ENCODE measurements at places on chromosomes 7 and 10.

GRCh38 chr10:42953684-42954674, 122.9 kb upstream of the RET start:
- DNase-seq, result no peak

- DNase-seq, result no peak
Measured at GRCh38 chr7:99190359-99191009, 17.4 kb downstream of the KPNA7 start.

GRCh38 chr7:23590529-23590928, 6.7 kb upstream of the CCDC126 start:
- no peak for DNase-seq

- no peak for DNase-seq
Measured at GRCh38 chr7:921581-922333, 32.7 kb downstream of the ADAP1 start.

GRCh38 chr10:13335881-13336280, 12.2 kb downstream of the SEPHS1 start:
- no peak for DNase-seq

DNA sequence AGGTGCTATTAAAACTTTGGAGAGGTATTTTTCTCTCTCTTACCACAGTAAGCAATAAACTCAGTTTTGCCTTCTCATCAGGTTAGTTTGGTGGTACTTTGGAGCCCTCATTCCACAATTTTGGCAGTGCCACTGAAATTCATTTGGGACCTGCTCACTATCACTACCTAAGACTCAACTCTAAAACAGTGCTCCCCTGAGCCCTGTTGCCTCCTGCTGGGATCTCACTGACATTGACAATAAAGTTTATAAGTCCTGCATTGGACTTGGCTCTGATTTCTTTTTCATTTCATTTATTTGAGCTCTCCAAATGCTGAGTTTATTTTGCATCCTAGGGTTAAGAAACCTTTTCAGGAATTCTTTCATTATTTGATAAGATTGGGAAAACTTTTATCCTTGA, 130.8 kb upstream of the HPS1 start:
- no peak for DNase-seq

DNA sequence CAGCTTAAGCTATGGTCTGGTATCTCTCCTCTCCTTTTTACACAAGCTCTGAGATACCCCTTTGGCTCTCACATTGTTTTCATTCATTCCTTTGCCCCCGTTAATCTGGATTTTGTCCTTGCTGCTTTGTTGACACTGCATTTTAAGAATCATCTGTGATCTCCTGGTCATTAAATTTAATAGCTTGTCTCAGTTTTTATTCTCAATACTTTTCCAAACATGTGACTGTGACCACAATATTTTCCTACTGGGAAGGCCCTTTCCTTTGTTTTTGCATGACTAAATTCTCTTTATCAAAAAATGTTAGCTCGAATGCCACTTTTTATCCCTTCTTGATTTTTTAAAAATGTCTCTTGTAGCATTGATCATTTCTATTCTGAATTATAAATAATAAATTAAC, 171.2 kb downstream of the SUGCT start:
- no peak for DNase-seq

DNA sequence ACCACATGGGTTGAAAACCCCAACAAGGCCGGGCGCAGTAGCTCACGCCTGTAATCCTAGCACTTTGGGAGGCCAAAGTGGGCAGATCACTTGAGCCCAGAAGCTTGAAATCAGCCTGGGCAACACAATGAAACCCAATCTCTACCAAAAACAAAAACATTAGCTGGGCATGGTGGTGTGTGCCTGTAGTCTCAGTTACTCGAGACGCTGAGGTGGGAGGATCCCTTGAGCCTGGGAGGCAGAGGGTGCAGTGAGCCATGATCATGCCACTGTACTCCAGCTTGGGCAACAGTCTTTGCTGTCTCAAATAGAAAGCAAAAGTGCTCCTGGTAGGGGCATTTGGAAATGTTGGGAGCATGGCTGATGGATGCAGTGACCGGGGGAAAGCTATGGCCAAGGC, 209.6 kb upstream of the PLXNA4 start:
- no peak for DNase-seq

DNA sequence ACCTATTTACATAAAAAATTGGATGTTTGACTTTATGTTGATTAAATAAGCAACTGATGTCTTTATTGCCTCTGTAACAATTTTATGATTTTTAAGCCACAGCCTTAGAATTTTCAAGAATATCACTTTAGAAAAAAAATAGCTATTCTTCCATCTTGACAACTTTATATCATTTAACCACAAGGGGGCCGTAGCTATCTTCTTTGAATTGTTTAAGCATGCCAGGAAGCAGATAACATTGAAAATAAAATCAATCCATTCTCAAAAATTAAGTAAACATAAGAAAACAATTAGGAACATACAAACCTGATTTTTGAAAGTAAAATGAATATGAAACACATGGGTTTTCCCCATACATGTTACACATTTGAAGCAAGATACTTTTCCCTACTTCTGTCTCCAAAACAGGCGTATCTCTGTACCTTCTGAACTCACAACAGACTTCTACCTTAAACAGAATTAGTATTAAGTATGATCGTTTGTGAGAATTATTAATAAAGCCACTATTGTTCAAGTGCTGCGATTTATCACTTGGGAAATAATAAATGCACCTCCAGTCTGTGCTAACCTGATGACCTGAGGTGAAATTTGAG, 209.0 kb downstream of the CACNA2D1 start:
- peak; percentile 42 for DNase-seq

DNA sequence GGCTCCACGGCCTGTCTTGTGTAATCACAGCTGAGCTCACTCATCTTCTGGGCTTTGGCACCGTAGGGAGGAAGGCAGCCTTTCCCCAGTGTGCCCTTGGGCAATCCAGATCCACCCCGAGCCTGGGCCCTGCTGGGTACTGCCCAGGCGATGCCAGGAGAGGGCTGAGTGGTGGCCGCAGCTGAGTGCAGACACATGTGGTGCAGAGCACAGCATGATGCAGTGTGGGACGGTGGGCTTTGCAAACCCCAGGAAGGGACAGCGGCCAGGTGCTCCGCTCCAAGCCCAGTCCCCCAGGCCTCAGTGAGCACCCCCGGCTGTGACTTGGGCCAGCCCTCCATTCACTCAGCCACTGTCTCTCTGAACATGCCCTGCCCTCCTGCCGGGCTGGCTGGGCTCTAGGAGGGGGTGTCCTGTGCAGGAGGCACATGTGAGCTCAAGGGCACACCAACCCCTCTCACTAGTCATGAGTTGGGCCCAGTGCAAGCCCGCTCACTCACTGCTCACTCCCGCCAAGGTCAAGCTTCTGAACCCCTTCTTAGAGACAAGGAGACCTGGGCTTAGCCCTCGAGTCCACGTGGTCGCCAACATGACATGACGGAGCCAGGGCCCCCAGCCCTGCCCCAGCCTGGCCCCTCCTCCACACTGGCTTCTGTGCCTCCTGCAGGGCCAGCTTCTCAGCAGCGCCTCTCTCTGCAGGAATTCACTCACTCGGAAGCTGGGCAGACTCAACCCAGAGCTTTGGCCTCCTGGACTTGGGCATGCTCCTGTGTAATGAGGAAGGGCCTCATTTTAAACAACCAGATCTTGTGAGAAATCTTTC, 77.5 kb upstream of the INSIG1 start:
- DNase-seq, result no peak

DNA sequence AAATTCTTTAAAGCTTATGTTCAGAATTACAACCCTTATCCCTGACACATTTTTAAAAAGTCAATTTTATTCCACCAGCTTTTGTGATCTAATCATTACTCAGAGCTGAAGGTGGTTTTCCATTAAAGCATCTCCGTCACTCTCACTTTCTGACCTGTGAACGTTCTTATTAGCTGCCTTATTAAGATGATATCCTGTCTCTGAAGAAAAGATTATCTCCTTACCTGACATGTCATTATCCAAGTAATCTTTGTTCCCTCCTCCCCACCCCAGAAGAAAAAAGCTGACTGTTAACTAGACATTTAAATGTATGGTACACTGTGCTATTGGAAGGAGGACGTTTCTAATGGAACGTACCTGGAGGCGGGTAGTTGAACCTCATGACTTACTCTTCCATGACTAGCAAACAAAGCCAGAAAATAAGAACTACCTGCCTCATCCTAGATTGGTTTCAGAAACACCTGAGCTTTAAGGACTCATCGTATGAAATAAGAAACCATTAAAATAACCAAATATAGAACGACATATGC, 708.7 kb downstream of the PARD3 start:
- DNase-seq, result no peak

- no peak for DNase-seq
Measured at GRCh38 chr7:131722371-131722770, 165.9 kb upstream of the PODXL start.

GRCh38 chr7:83366629-83367028, 203.9 kb upstream of the PCLO start:
- DNase-seq, result no peak

- no peak for DNase-seq
Measured at GRCh38 chr10:22581461-22581860, 132.9 kb downstream of the PIP4K2A start.

DNA sequence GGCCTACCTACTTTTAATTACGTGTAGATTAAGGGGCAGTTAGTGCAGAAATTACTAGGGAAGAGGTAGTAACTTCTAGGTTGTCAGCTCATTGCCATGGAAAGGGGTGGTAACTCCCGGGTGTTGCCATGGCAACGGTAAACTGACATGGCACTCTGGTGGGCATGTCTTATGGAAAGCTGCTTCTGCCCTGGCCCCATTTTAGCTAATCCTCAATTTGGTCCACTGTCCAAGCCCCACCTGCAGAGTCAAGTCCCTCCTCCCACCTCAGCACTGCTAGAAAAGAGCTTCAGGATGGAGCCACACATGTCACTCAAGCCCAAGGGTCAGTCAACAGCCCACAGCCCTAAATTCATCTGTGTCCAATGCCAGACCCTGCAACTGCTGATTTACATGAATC, 7.5 kb upstream of the ZKSCAN1 start:
- DNase-seq, result no peak

GRCh38 chr7:26167303-26167934, 15.4 kb downstream of the NFE2L3 start:
- no peak for DNase-seq

DNA sequence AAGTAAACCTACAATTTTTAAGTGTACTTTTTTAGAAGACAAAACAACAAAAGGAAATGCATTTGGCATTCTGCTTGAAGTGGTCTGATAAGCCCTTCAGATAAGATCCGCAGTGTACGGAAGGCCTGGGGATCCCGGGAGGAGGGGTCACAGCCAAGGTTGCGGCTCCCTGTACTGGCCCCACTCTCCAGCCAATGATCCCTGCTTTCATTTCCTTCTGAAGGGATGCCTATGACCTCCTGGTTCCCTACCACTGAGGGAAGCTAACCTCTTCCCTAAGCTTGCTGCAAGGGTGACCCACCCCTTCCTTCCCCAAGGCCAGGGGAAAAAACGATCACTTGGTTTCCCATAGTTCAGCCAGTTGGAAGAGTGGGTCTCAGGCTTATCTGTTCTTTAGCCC, 5.3 kb downstream of the DENND2A start:
- DNase-seq, result no peak

DNA sequence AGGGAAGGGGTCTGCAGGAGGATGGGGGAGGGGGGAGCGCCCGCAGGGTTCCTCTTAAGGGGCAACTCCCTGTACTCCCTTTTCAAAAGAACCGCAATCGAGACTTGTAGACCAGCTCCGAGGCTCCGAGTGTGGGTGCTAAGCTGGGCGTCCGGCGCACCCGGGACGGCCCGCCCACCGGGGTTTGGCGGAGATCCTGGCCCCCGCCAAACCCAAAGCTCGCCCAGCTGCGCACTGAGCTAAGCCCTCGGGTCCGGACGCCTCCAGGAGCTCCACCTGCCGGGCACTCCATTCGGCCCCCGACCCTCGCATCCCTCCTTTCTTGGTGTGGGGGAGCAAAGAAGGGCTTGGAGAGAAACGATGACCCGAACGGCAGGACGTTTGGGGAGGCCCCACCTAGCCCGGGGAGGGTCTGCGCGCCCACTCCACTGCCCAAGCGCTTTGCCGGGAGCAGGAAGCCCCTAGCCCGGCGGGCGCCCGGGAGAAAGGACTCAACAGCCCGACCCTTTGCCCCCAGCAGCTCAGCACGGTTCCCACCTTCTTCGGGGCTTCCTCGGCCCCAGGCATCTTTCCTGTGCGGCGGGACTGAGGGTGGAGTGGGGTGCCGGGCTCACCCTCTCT, 651 bp downstream of the AFAP1L2 start:
- no peak for DNase-seq

DNA sequence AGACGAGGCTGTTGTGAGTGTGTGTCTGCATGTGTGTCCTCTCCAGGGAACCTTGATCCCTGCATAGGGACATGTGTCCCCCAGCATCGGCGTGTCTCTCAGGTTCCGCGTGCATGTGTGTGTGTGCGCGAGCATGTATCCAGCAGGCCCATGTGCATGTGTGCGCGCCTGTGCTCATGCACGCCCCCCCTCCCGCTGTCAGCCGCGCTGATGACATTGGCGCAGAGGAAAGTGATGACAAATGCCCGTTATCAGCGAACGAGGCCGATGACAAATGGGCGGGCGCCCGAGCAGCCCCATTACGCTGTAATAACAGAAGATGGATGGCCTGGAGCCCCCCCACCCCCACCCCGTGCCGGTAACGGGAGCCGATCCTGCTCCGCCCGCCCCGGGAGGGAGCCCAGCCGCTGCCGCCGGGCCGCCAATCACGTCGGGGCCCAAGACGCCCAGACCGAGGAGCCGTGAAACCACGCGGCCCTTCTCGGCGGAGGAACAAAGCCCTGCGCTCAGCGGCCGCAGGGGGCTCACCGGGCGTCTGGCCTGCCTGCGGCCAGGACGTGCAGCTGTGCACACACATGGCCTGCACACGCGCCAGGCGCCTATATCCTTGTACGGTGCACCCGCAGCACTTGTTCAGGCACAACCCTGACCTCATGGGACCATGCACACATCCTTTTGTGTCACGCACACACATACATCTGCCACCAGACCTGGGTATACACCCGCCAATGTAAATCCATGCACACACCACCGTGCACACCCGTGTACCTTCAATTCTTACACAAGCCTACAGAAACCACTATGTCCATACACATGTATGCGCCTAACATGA, 21.5 kb downstream of the POLL start:
- DNase-seq, result peak; percentile 45

- no peak for DNase-seq
Measured at GRCh38 chr10:9068003-9068402, 1013.5 kb downstream of the GATA3 start.

All from NCI-H1092 (cell line).